ENCODE measurements at places on chromosomes 4 and X.

DNA sequence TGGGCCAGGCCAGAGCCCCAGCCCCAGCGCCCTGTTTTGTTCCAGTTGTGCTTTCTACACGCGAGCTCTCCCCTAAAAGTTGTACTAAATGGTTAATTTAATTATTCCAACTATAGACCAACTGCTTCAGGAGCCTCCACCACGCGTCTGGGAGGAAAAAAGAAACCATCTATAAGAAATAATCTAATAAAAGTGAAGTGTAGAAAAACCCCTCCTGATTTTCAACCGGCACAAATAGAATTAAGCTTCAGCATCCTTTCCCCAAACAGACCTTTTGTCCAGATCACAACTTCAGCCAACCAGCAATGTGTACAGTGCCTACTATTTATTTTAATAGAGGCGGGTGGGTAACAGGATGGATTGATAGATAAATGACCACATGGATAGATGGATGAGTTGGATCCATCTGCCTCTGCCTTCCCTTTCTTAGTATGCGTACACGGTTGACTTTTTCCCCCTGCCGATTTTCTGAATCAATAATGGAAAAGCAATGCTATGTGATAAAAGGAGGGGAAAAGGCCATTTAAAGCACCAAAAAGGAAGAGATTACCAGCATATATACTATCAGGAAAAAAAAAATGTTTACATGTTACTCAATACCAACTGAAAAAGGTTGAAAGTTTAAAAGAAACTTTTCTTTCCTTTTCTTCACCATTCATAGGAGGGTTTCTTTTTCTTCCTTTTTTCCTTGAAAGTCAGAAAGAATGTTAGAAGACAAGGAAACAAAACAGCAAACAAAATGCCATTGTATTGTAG lies 3.7 kb upstream of the PHOX2B start:
- no peak for DNase-seq

DNA sequence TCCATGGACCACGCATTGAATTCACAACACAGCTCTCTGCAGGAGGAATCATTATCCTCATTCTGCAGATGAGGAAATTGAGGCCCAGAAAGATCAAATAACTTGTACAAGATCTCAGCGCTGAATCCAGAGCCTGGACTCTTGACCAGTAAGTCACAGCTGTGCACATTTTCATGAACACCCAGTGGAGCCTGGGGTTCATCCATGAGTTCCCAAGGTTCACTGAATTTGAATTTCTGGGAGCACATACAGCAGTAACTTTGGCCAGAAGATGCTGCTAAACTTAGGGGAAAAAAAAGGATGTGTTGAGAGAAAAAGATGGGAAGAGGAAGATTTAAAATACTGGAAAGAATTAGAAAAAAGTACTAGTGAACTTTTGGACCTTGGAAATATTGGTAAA lies 218.7 kb upstream of the PPARGC1A start:
- no peak for DNase-seq

- DNase-seq, result no peak
Measured at GRCh38 chr4:118155516-118155915, 121.2 kb downstream of the NDST3 start.

DNA sequence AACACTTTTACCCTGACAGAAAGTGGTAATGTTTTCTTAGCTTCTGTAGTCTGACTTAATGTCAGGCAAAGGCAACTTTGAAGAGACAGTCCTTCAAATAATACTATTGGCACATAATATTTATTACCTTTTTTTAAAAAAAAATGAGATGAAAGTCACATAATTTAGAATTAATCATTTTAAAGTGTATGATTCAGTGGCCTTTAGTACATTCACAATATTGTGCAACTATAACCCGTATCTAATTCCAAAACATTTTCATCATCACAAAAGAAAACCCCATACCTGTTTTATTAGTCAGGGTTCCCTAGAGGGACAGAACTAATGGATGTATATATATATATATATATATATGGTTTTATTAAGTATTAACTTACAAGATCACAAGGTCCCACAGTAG lies 94.8 kb upstream of the TEX13A start:
- DNase-seq, result no peak

DNA sequence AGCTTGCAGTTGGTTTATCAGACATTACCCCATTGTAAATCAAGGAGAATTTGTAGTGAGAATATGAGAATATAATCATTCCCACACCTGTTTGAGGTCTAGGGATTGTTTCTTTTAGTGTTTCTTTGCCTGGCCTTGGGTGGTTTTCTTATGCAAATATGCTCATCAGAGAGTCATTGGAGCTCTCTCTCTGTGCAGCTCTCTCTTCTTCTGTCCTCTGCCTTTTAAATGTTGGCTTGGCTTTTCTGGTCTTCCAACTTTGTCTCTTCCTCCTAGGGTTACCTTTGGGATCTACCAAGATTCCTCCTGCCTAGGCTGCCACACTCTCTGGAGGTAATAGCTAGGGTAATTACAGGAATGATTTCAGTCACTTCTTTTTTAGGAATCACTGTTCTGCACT lies 102.3 kb upstream of the ARSJ start:
- DNase-seq, result no peak

GRCh38 chr4:22372986-22373385 lies 142.9 kb downstream of the ADGRA3 start:
- DNase-seq, result no peak

DNA sequence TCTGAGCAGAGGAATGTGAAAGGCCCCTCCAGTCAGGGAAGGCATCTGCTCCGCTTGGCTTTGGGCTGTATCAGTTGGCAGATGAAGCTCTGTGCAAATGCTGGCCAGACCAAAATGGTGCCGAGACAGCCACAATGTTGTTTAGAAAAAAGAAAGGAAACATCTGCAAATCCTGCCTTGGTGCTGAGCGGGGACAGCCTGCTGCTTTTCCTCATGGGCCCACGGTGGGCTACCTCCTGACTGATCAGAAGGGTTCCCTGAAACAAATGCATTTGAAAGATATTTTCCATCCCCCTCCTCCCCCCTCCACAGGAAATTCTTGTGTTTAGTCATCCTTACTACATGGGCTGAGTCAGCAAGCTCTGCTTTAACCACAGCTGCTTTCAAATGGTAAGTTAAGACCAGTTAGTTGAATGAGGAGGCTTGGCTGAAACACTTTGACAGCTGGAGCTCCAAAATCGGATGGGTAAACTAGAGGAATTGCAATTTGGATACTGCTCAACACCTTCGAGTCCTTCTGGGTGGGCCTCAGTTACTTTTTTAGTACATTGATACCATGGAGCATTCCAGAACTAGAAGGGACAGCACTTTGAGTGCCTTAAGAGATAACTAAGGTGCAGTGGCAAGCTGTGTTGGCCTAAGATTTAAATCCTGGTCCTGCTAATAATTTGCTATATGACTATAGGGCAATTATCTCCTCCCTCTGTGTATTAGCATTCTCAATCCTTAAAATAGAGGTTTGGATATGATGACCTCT lies 36.0 kb downstream of the PLAC1 start:
- peak; percentile 89 for DNase-seq

DNA sequence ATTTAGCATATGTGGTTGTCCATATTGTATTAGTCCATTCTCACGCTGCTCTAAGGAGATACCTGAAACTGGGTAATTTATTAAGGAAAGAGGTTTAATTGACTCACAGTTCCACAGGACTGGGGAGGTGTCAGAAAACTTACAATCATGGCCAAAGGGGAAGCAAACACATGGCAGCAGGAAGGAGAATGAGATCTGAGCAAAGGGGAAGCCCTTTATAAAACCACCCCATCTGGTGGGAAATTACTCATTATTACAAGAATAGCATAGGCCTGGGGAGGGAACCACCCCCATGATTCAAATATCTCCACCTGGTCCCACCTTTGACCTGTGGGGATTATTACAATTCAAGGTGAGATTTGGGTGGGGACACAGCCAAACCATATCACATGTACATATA lies 122.6 kb upstream of the ANK2 start:
- DNase-seq, result no peak

- no peak for DNase-seq
Measured at GRCh38 chr4:47195706-47196105, 164.3 kb downstream of the GABRB1 start.

DNA sequence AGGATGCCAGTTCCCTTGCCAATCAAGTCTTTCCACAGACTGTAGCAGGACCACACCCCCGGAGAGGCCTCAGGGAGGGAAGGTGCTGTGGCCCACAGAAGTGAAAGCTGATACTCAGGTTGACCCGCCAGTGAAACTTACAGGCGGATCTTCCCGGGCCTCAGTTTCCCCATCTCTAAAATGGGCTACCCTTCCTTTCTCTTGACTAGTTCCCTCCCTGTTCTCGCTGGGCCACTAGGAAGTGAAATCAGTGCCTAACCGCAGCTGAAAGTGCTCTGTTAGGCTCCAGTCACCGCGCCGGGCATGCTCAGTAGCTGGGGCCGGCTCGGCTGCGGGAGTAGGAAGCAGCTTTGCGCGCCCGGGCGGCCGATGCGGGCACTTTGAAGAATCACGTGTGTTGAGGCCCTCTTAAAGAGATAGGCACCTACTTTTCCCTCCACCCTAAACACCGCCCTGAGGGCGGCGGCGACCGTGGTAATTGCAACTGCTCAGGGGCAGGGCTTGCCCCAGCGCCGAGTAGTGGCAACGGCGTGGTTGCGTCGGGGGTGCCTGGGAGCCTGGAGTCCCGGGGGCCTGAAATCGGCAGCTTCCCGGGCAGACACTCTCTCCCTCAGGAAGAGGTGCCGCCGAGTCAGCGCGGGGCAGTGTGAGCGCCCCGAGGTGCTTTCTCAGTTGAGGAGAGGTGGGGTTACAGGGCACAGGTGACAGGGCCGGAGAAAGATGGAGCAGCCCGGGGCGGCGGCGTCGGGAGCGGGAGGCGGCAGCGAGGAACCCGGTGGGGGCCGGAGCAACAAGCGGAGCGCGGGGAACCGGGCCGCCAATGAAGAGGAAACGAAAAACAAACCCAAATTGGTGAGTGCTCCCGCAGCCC lies at the start of gene DIAPH2:
TSS of gene DIAPH2 (plus strand) at position 504 of the 871 bp plus-strand sequence.
- DNase-seq, result peak; percentile 87

GRCh38 chr4:184359888-184360287 lies 114.5 kb downstream of the IRF2 start:
- DNase-seq, result no peak

DNA sequence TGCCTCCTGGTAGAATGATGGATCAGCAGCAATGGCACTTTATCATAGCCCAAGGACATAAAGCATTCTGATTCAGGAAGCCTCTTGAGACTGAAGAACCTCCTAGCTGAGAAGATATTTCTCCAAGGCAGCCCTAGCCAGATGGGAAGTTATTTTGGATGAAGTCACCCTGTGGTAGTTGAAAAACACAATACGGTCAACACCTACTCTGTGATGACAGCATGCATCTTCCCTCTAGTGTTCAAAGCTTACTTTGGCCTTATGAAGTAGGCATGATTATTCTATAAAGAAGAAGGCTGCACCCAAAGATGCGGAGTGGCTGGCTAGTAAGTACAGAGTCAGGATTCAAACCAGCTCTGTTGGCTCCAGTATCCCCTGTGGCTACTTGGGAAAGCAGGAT lies 47.9 kb downstream of the TLR10 start:
- no peak for DNase-seq

DNA sequence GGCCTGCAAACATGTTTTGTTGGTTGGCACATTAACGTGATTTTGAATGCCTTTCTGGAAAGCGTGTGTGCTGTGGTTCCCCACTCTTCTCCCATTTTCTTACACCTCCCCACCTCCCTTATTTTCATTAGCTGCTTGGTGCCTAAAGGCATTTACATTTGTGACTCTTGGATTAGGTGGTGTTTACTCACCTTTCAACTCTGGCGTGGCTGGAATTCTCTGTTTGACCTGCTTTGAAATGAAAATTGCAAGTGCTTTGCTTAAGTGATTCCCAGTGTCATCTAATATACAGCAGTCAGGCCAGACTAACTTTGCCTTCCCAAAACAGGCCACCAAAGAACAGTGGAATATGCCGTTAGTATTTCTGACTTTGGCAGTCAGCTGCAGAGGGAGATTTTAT lies 80.5 kb downstream of the NHSL2 start:
- DNase-seq, result no peak

DNA sequence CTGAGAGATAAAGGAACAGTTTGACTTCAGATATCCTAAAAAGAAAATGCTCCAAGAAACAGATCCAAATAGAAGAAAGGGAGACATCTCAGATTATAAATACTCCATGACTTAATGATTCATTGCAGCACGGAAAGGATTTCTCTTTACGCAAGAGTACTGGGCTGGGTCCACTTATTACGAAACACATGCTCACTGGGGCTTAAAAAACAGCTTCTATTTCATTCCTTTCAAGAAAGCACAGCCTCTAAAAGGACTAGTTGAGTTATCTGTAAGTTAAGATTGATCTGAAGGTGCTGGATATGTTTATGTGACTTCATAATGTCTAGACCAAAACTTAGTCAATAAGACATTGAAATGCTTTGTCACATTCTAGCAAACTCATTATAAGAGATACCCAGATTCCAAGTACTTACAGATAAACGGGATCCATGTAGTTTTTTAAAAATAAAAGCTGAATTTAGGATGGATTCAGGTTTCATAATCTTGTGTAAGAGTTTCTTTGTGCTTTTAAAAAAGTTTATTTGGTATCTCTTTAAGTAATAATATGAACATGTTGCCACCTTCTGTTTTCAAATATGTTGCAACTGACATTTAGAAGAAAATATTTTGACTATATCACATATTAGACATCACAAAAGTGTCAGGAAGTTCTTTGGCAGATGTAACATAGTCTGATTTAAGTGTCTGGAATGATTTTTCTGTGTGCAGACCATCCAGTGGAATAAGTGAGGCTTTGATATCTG lies 109.5 kb upstream of the MYOZ2 start:
- DNase-seq, result no peak

- no peak for DNase-seq
Measured at GRCh38 chr4:4426511-4427120, 39.7 kb downstream of the NSG1 start.

- no peak for DNase-seq
Measured at GRCh38 chrX:39555431-39555830, 542.3 kb downstream of the BCOR start.

DNA sequence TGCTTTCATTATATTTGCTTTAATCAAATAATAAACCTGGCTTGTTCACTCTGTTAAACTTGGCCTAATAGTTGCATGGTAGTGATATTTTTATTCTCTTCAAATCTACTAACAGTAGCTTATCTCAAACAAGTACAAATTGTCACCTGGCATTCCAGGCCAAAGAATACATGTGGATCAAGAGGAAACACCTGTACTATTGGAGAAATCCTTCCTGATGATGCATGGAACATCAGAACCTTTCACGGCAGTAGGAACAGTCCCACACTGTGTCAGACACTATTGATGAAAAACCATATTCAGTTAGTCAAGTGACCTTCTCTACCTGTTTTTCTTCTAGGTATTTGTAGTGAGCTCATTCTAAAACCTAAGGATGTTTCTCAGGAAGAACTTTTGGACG lies 17.0 kb downstream of the MTHFD2L start:
- DNase-seq, result no peak

DNA sequence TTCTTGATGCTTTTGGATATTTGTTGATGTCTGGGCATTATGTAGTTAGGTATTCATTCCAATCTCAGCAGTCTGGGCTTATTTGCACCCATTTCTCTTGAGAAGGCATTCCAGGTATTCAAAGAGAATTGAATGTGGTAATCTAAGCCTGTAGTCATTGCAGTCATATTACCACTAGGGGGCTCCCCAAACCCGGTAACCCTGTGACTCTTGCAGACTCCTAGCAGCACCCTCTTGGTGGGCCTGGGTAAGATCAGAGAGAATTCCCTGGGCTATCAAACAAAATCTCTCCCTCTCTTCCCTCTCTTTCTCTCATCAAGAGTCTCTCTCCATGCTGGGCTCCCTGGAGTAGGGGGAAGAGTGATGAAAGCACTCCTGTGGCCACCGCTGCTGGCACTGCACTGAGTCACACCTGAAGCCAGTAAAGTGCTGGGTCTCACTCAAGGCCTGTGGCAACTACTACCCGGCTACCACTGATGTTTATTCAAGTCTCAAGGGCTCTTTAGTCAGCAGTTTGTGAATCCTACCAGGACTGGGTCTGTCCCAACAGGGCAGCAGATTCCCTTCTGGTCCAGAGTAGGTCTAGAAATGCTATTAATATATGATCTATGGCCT lies 187.7 kb upstream of the NUDT10 start:
- DNase-seq, result peak; percentile 40
